ENCODE measurements at places on chromosomes 13 and 19.

GRCh38 chr19:49972841-49973240, 11.9 kb upstream of the SIGLEC11 start:
- no peak for DNase-seq
- no peak overlapping the region for H3K4me3 ChIP-seq
- H3K27me3 ChIP-seq: peaks cover 8% of the 10 kb centered on the region
- peaks cover 5% of the 10 kb centered on the region for H3K36me3 ChIP-seq
- H3K27ac ChIP-seq: no peak overlapping the region

DNA sequence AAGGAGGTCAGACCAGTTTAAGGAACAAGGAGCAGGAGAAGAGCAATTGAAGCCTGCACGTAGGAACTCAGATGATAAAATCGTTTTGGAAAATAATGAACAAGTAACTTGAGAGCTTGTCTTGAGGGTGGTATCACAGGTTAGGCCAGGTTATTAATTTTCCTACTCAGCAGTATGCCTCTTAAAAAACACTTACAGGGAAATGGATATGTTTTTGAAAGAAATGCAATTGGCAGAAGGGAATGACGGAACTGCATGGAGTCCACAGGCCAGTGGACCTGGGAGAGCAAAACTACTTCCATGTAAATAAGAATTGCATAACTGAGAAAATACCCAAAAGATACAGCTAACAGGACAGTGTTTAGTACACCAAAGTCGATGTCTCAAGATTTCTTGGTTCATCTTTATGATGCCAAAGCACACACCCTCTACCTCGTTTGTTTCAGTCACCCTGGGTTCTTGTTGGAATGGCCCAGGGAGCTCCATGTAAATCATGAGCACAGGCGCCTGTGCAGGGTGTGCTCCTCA, 35.2 kb downstream of the MBNL2 start:
- H3K27me3 ChIP-seq: peaks cover 27% of the 10 kb centered on the region
- peaks cover 69% of the 10 kb centered on the region for H3K4me1 ChIP-seq
- peak overlapping the region; percentile 99 for H3K27ac ChIP-seq
- peak overlapping the region; percentile 34 for H3K4me3 ChIP-seq
- no peak for DNase-seq
- H3K36me3 ChIP-seq: peaks cover 49% of the 10 kb centered on the region

DNA sequence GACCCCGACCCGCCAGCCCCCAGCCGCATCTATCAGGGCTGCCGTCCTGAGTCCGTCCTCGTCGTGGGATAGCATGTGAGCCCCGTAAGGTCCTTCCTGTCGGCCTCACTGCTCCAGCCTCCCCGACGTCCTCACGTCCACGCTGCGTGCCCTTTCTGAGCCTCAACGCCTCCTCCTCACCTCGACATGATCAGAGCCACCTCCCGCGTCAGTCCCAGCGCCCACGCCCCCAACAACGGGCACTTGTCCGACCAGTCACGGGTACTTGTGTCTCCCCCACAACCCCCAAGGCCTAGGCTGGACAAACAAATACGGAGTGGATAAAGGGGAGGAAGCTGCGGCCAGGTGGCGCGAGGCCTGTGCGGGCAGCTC, 665 bp downstream of the ZNF497 start:
- peak overlapping the region; percentile 100 for H3K27ac ChIP-seq
- H3K27me3 ChIP-seq: peaks cover 13% of the 10 kb centered on the region
- H3K4me3 ChIP-seq: peak overlapping the region; percentile 97
- peaks cover 4% of the 10 kb centered on the region for H3K36me3 ChIP-seq

DNA sequence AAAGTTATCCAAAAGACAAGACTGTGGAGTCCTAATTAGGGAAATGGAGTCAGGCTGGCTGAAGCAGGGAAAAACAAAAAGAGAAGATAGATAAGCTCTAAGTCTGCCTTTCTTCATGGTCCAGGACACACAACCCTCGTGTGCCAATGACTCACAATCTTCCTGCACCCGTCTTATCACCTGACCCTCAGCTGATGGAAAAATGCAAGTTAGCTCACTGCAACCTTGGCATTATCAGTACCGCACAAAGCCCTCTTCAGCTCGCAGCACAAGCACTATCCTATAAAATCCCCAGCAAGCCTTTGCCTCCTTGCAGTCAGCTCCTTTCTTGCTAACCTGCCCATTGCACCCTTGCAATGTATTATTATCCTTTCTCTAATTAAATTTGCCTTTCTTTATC, 4.3 kb downstream of the OR7A5 start:
- H3K4me3 ChIP-seq: no peak overlapping the region
- no peak overlapping the region for H3K27ac ChIP-seq
- H3K36me3 ChIP-seq: peaks cover 5% of the 10 kb centered on the region
- no peaks in the 10 kb centered on the region for H3K4me1 ChIP-seq
- DNase-seq: no peak

- no peak overlapping the region for H3K27ac ChIP-seq
- no peaks in the 10 kb centered on the region for H3K27me3 ChIP-seq
- no peaks in the 10 kb centered on the region for H3K36me3 ChIP-seq
- H3K4me1 ChIP-seq: no peaks in the 10 kb centered on the region
Observed at GRCh38 chr19:30701178-30701577, 329.0 kb downstream of the ZNF536 start.

DNA sequence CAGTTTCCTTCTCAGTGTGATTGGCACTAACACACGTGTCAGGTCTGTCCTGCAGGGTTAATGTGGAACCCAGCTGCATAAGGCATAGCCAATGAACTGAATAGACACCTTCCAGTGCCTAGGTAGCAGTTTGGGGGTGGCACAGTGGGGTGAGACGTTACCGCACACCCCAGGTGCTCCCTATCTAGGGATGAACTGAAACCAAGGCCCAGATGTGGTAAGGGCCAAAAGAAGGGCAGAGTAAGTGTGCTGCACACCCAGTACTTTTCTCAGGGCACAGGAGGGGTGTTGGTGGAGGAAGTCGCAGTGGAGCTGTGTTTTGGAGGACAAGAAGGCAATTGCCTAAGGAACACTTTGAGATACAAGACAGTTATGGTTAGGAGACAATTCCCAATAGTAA, 317.9 kb upstream of the TSHZ3 start:
- DNase-seq: no peak
- no peaks in the 10 kb centered on the region for H3K4me1 ChIP-seq
- H3K36me3 ChIP-seq: no peaks in the 10 kb centered on the region
- H3K4me3 ChIP-seq: no peak overlapping the region
- peaks cover 2% of the 10 kb centered on the region for H3K27me3 ChIP-seq

DNA sequence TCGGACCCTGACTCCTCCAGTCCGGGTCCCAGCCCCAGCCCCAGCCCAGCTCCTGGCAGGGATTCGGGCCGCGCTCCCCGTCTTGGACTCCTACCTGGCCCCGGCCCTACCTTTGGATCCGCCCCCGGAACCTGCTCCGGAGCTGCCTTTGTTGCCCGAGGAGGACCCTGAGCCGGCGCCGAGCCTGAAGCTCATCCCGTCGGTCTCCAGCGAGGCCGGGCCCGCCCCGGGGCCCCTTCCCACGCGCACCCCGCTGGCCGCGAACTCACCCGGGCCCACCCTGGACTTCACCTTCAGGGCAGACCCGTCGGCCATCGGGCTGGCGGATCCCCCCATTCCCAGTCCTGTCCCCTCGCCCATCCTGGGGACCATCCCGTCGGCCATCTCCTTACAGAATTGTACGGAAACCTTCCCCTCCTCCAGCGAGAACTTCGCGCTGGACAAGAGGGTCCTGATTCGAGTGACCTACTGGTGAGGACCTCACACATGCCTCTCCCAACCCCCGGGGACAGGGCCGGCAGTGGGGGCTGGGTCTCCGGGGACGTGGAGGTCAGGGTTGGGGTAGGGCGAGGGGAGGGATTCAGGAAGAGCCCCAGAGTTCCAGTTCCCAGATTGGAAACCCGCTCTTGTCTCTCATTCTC, 732 bp downstream of the SELENOV start:
- DNase-seq: peak; percentile 28
- peaks cover 4% of the 10 kb centered on the region for H3K36me3 ChIP-seq
- peaks cover 15% of the 10 kb centered on the region for H3K27me3 ChIP-seq
- peaks cover 12% of the 10 kb centered on the region for H3K4me1 ChIP-seq

GRCh38 chr19:16062789-16063188, 13.5 kb upstream of the TPM4 start:
- peak; percentile 58 for DNase-seq
- H3K27me3 ChIP-seq: peaks cover 10% of the 10 kb centered on the region
- H3K27ac ChIP-seq: no peak overlapping the region
- H3K4me1 ChIP-seq: peaks cover 13% of the 10 kb centered on the region
- H3K4me3 ChIP-seq: no peak overlapping the region

DNA sequence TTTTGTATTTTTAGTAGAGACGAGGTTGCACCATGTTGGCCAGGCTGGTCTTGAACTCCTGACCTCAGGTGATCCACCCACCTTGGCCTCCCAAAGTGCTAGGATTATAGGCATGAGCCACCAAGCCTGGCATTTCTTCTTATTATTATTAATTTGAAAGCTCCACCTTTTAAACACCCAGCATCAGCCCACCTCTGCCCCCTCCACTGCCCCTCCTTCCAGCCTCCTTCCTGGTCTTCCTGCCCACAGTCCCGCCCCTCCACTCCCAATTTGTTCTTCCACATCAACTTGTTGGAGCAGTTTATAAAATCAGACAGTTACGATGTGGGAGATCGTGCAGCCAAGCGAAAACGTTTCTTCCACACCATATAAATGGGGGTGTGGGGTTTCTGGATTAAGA, 7.8 kb upstream of the CLIP3 start:
- peaks cover 35% of the 10 kb centered on the region for H3K4me1 ChIP-seq
- H3K27ac ChIP-seq: no peak overlapping the region
- H3K4me3 ChIP-seq: peak overlapping the region; percentile 62
- H3K36me3 ChIP-seq: peaks cover 5% of the 10 kb centered on the region
- DNase-seq: no peak
- peaks cover 5% of the 10 kb centered on the region for H3K27me3 ChIP-seq

- DNase-seq: no peak
- H3K4me1 ChIP-seq: peaks cover 25% of the 10 kb centered on the region
- no peak overlapping the region for H3K27ac ChIP-seq
- H3K36me3 ChIP-seq: peaks cover 14% of the 10 kb centered on the region
- H3K27me3 ChIP-seq: peaks cover 3% of the 10 kb centered on the region
- no peak overlapping the region for H3K4me3 ChIP-seq
Observed at GRCh38 chr13:98405690-98406344, 171.1 kb downstream of the STK24 start.

DNA sequence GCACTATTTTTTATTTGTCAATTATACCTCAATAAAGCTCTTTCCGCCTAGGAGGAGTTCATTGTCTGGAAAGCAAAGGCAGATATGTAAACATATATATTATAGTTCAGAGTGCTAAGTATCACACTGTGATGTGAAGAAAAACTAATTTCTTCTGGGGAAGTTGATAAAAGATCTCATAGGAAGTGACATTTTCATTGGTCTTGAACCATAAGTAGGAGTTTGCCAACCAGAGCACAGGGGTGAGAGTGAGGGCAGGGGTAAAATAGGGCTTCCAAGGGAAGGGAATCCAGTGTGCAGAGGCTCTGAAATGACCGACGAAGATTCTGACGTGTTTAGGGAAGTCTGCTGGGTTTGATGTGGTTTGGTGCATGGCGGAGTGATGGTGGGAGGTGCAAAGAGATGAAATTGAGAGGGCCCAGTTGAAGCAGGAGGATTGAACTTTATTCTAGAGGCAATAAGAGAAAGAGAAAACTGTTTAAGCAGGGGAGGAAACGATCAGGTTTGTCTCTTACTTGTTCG, 780 bp upstream of the GTF2F2 start:
- no peak for DNase-seq
- no peak overlapping the region for H3K4me3 ChIP-seq
- no peaks in the 10 kb centered on the region for H3K36me3 ChIP-seq

DNA sequence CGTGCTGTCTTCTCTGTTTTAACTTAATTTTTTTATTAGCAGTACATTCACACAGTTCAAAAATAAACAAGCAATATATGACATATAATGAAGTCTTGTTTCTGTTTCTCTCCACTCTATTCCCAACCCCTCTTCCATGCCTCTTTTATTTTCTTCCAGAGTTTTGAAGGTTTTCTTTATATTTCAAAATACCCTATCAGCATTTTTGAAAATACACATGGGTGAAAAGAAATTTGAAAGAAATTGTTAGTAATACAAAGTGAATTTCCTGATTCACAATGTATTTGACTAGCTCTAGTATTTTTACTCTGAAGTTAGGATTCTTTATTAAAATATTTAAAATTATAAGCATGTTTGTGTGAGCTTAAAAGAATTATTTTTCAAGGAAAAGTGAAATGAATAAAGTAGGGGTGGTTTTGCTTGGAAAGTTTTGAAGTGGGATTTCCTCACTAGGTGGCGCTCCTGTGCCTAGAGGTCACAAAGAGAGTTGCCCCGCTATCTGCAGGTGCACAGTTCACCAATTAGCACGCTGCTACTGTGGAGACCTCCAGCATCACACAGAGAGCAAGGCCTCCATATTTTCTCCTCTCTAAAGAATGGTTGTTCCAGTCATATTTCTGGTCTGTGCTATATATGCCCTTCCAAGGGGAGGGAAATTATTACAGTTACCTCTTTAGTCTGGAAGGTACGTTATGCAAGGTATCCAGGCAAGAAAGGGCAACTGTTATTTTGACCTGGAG, 37.6 kb downstream of the SOX21 start:
- peaks cover 7% of the 10 kb centered on the region for H3K27me3 ChIP-seq
- H3K27ac ChIP-seq: no peak overlapping the region
- no peak overlapping the region for H3K4me3 ChIP-seq
- DNase-seq: peak; percentile 71
- H3K36me3 ChIP-seq: no peaks in the 10 kb centered on the region

- peaks cover 17% of the 10 kb centered on the region for H3K36me3 ChIP-seq
- no peak for DNase-seq
- peak overlapping the region; percentile 15 for H3K27ac ChIP-seq
- peaks cover 19% of the 10 kb centered on the region for H3K4me1 ChIP-seq
- H3K27me3 ChIP-seq: peaks cover 1% of the 10 kb centered on the region
Observed at GRCh38 chr13:49540552-49540951, 44.8 kb downstream of the PHF11 start.

DNA sequence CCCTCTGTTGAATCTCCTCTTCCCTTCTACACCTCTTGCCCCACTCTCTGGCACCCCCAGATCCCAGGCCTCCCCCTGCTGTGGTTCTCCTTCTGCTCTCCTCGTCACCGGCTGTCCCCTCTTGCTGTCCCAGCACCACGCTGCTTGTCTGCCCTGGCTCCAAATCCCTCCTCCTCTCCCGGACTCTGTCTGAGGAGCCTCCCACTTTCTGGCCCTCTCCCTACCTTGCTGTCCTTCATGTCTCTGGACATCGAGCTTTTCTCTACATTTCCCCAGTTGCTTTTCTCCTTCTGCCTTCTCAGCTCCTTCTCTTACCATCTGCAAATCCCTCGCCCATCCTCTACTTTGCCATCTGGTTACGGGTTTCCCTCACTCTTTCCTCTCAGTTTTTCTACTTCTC, 1.2 kb downstream of the ZNF347 start:
- peaks cover 14% of the 10 kb centered on the region for H3K27me3 ChIP-seq
- peaks cover 31% of the 10 kb centered on the region for H3K36me3 ChIP-seq
- no peak overlapping the region for H3K27ac ChIP-seq
- DNase-seq: peak; percentile 9
- H3K4me3 ChIP-seq: peak overlapping the region; percentile 90

- H3K4me1 ChIP-seq: no peaks in the 10 kb centered on the region
- no peak for DNase-seq
- H3K36me3 ChIP-seq: no peaks in the 10 kb centered on the region
- no peaks in the 10 kb centered on the region for H3K27me3 ChIP-seq
- no peak overlapping the region for H3K27ac ChIP-seq
- H3K4me3 ChIP-seq: no peak overlapping the region
Observed at GRCh38 chr13:82878536-82878935, 1003.7 kb downstream of the SLITRK1 start.

- H3K36me3 ChIP-seq: peaks cover 2% of the 10 kb centered on the region
- peak within 1 kb of the TSS; percentile 82 for H3K4me3 ChIP-seq
- H3K27me3 ChIP-seq: peaks cover 2% of the 10 kb centered on the region
- H3K27ac ChIP-seq: no peak within 1 kb of the TSS
Observed at GRCh38 chr19:2282062-2282861, at the start of gene PEAK3. Gene PEAK3, minus strand, starts transcription at chr19:2282175. Its CDS starts 1,244 bp downstream, at chr19:2280931.

- peak overlapping the region; percentile 60 for H3K4me3 ChIP-seq
- peaks cover 56% of the 10 kb centered on the region for H3K36me3 ChIP-seq
- peaks cover 22% of the 10 kb centered on the region for H3K27me3 ChIP-seq
- peaks cover 13% of the 10 kb centered on the region for H3K4me1 ChIP-seq
Observed at GRCh38 chr19:44894946-44895345, 3.9 kb downstream of the TOMM40 start.
